ENCODE measurements at places on chromosomes 2 and 18. TPM values are rescaled to one million over a fixed set of nuclear protein-coding genes. Genes with fewer than 3 reads are reported as not detected.

The TCF23 gene
- not detected for total RNA-seq

The EPB41L3 gene
- total RNA-seq, result 24.0 TPM

The TLX2 gene
- total RNA-seq, result under 0.01 TPM

The DSG1 gene
- total RNA-seq, result not detected

The FEV gene
- not detected for total RNA-seq

The DLX1 gene
- total RNA-seq, result 2.1 TPM

The KLHL14 gene
- under 0.01 TPM for total RNA-seq

Measured in regular cardiac myocyte (primary cell).